Muscle of back (tissue), 13 donors: ENCODE measurements at places on chromosomes 4 and X. TPM values are rescaled to one million over a fixed set of nuclear protein-coding genes. Genes with fewer than 3 reads are reported as not detected.

VCX2 gene
- polyA plus RNA-seq, result not detected

SPINK2 gene
- not detected for polyA plus RNA-seq

PIR gene
- polyA plus RNA-seq, result 2.5 TPM

TRIM61 gene
- polyA plus RNA-seq, result 3.7 TPM

UGT8 gene
- polyA plus RNA-seq, result 0.70 TPM

LCORL gene
- 13.8 TPM for polyA plus RNA-seq

VEGFD gene
- polyA plus RNA-seq, result 0.35 TPM

C1QTNF7 gene
- 4.8 TPM for polyA plus RNA-seq

PAGE2B gene
- not detected for polyA plus RNA-seq

DNA sequence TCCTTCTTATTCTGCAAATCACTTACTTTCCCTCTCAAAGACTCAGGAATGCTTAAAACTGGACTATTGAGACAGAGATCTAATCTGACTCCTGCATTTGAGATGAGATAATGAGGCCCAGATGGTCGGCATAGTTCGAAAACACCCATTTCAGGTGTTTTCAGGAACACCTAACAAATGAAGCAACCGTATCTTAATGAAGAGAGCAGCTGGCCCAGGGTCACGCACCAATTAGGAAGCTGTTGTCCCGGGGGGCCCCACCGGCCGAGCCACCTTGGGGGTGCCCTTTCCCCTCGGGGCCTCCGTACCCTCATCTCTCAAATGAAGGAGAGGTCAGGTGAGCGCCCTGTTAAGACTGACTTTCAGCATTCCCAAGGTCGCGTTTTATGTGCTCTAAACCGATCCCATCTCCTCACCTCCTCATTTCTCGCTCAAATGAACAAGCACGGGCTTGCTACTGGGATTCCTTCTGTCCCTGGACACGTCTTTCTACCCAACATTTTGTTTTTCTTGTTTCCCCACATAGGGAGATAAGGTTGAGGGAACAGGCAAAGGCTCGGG, 824 bp downstream of the LRPAP1 start:
- no peak for DNase-seq

DNA sequence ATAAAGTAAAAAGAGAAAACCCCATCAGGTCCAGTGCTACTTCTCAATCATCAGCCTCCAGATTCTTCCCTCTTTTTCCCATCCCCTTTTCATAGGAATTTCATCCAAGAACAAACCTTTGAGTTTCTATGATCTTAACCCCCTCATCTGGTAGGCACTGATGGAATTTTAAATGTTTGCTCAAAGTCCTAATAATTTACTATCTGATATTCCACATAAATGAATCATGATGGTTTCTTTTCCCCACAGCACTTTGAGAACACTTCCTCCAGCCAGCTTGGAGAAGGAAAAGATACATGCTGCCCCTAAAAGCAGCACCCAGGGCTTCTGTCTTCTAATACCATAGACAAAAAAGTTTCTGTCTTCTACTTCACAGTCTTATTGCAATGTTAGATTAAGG, 19.4 kb upstream of the KLHL8 start:
- DNase-seq, result no peak

- peak; percentile 24 for DNase-seq
Observed at GRCh38 chrX:14694611-14695010, 165.3 kb downstream of the GLRA2 start.

DNA sequence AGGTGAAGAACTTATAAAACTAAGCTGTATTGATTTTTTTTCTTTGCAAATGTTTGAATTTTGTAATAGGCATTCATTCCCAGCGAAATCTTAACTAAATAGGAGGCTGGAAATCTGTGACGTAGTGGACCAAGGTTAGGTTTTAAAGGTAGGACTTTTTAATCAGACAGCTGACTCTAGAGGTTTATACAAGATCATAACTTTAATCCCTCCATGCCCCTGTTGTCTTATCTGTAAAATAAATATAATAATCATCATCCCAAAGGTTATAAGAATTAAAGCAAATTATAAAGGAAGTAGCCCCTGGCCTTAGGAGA, 101.3 kb downstream of the SHROOM3 start:
- DNase-seq, result no peak

- no peak for DNase-seq
Observed at GRCh38 chr4:184342167-184342856, 124.6 kb upstream of the ENPP6 start.

DNA sequence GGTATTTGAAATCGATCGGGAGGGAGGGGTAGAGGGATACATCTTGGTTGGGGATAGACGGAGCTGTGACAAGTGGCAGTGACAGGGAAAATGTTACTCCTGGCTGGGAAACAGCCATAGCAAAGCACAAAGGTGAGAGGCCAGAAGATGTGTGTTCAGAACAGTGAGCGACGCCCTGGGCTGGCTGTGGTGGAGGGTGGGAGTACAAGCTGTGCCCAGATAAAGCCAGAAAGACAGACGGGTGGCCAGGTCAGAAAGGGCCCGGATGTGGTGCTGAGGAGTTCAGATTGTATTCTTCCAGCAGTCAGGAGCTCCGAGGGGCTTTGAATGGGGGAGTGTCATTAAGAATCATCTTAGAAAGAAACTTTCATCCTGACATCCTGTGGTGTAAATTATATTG, 27.9 kb downstream of the CCDC149 start:
- DNase-seq, result no peak

- DNase-seq, result peak; percentile 72
Observed at GRCh38 chr4:52877036-52877435, 14.9 kb downstream of the RASL11B start.

- no peak for DNase-seq
Observed at GRCh38 chr4:80101071-80101791, 28.2 kb upstream of the ANTXR2 start.

DNA sequence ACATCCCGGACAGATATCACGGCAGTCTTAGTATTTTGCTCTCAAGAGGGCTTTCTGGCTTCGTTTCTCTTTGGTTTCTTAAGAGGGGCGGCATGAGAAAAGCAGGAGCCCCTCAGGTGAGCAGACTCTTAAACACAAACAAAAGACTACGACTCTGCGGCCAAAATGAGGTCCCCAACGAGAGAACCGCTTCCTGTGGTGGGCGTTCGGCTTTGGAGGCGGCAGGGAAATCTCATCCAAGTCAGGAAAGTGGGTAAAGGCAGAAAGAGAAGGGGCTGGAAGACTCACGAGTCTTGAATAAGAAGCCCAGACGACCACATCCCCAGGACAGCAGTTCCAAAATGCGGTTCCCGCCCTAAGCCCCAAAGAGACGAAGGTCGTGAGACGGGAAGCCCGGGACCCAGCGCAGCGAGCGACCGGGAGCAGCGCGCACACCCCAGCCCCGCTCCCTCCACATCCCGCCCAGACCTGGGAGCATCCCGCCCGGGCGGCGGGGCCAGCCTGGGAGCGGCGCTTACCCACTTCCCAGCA, 409 bp downstream of the UGDH start:
- no peak for DNase-seq

GRCh38 chr4:158302076-158302866, 92.0 kb downstream of the TMEM144 start:
- peak; percentile 36 for DNase-seq

- DNase-seq, result no peak
Observed at GRCh38 chr4:7867701-7868435, 71.8 kb downstream of the AFAP1 start.

DNA sequence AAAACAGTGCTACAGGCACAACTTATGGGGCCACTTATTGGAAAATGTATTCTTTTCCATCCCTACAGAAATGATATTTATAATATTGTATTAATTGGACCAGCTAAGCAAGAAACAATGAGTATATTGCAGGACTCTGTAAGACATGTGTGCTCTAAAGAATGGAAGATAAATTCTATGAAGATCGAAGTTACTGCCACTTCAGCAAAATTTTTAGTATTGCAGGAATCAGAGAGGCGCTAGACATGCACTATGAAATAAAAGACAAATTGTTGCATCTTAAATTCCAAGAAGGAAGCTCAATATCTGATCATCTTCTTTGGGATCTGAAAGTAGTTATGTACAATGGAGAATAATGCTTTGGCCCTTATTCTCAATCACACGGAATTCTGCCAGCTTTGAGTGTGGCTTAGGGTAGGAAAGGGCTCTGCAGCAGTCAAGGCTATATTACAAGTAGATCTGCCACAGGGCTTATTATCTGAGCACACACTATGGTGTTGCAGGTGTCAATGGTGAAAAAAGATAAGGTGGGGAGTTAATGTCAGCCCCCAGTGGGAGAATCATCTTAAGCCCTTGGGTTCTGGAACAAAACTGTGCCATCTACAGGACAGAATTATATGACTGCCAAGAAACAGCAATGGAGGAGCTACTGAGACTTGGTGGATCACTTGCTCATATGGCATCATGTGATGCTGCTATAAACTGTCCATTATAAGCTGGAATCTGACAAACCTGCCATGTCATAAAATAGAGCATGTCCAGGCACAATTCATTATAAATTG, 334.0 kb upstream of the NDST3 start:
- DNase-seq, result no peak

DNA sequence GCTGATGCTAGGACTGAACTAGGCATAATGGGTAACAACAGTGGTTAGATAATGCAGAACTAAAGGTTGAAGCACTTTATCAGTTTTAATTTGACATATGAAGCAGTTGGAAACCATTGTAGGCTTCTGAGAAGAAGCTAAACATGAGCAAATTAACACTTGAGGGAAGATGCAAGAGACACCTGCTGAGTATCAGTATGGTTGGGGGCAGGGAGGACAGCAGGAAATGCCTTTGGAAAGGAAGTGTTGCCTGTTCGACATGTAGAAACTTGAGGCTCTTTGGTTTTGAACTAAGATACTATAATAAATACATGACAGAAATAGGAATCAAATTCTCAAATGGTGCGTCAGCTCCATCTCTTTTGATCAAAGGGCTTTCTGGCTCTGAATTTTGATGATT, 115.6 kb downstream of the FHIP1A start:
- DNase-seq, result no peak

GRCh38 chr4:110128029-110128428, 70.4 kb downstream of the ELOVL6 start:
- no peak for DNase-seq

DNA sequence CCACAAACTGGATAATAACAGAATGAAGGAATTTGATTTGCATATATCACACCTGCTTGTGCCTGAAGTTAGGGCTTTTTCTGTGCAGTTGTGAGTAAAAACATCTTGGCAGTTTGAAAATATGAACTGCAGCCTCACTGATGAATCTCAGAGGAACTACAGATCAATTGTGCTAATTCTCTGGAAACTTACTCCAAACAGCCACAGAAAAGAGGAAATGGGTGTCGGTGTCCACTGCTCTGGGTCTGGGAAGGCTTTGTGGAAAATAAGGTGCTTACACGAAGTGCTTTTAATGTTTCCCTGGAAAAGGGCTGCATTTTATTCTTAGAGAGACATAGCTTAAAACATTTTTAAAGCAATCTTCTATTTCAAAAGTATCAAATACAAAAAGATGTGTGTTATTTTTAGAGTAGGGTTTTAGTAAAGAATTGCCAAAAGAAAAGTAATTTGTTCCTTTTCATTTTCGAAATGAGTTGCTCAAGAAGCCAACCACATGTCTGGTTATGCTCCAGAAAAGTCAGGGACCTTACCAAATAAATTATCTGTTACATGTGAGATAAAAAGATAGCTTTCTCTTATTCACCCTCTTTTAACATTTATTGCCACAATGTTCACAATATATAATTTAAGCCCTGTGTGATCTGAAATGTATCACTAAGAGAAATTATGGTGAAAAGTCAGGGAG, 240.1 kb downstream of the FRAS1 start:
- peak; percentile 68 for DNase-seq

DNA sequence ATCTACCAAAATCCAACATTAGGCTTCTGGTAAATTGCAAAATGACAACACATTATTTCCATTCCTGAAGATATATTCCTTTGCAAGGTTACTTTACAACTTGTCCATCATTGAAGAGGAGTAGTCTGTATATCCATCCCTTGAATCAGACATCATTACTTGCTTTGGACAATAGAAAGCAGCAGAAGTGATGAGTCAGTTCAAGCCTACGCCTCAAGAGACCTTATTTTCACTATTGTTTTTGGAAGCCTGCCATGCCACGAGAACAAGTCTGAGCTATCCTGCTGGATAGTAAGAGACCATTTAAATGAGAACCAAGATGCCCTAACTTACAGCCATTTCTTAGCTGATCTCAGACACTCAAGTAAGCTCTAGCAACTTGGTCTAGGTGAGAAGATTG, 246.0 kb upstream of the HHIP start:
- no peak for DNase-seq

GRCh38 chr4:25937801-25938200, 23.8 kb downstream of the SMIM20 start:
- no peak for DNase-seq

DNA sequence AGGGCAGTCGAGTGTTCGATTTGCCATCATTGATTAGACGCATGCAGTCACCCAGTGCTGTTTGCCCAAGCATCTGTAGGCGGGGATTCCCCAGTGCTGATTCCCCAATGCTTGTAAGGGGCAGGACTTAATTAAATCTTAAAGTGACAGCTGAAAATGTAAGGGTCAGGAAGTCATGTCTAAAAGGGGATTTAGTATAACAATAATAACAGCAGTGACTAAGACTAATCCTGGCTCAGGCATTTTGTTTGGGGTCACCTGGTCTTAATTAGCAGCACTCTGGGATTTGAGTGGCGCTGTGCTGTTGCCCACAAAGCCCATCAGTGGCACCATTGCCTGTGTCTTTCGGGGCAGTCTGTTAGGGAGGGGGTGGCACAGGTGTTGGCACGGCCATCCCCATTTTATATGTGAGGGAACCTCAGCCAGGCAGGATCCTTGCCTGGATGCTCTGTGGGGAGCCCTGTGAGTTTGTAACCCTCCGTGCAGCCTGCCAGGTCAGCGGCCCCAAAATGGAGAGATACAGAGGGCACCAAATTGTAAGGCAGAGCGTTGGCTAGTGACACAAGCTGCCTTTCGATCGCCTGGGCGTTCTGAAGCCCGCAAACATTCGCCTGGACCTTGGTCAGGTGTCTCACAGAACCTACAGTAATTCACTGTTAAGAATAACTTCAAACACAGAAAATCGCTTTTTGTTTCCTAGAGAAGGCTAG, 146.7 kb downstream of the TBL1X start:
- DNase-seq, result no peak

DNA sequence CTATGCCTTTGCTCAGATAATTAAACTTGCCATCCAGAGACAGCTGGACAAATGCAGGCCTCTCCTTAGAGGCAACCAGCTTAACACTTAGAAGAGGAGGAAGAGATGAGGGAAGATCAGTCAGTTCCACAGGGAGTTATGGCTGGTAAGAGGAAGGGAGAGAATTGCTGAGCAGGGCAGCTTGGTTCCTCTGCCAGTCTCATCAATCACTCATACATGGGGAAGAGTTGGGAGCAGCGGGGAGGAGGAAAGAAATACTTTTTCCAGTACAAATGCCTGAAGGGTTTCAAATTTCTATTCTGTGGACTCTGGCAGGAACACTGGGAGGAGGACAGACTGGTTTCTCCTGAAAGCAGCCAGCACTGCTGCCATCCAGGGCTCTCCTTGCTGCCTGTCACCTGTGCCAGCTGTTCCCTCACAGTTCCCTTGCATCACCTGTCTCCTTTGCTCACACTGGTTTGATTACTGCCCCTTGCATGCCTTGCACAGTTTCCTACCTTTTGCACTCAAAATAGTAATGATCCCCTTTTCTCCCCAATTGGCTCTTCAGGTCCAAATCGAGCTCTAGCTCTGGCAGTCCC, 59.5 kb downstream of the PGRMC2 start:
- DNase-seq, result peak; percentile 19

GRCh38 chrX:10564484-10564883, 55.9 kb downstream of the MID1 start:
- no peak for DNase-seq

GRCh38 chrX:97358941-97359340, 475.2 kb downstream of the RPA4 start:
- no peak for DNase-seq
